ENCODE measurements at places on chromosomes 3 and 15.

- DNase-seq: no peak
These were observed 1313.0 kb upstream of the GBE1 start for GRCh38 chr3:83074485-83074884.

- peak; percentile 24 for DNase-seq
These were observed 11.2 kb downstream of the TNFSF10 start for GRCh38 chr3:172511783-172512762.

- no peak for DNase-seq
These were observed 3.6 kb upstream of the SMAD6 start for GRCh38 chr15:66698318-66698961.

DNA sequence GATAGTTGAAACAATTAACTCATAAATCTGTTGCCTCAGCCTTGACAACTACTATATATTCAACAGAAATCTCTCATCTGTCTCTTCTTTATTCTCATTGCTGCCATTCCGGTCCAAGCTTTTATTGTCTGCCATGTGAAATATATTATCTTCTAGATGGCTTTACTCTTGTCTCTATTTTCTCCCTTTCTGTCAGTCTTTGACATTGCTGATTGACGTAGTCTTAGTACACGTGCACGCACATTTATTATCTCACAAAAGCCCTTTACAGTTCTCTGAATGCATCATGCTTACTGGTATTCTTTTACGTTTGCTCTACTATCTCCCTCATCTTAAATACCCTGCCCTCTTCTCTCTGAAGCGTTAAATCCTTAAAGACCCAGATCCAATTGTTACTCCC, 5.6 kb downstream of the PDIA3 start:
- no peak for DNase-seq

GRCh38 chr3:51350751-51351150, 34.3 kb upstream of the MANF start:
- DNase-seq: no peak

- DNase-seq: no peak
These were observed 23.8 kb downstream of the FEM1B start for GRCh38 chr15:68301301-68301700.

GRCh38 chr15:66883284-66883911, 181.4 kb downstream of the SMAD6 start:
- DNase-seq: no peak

DNA sequence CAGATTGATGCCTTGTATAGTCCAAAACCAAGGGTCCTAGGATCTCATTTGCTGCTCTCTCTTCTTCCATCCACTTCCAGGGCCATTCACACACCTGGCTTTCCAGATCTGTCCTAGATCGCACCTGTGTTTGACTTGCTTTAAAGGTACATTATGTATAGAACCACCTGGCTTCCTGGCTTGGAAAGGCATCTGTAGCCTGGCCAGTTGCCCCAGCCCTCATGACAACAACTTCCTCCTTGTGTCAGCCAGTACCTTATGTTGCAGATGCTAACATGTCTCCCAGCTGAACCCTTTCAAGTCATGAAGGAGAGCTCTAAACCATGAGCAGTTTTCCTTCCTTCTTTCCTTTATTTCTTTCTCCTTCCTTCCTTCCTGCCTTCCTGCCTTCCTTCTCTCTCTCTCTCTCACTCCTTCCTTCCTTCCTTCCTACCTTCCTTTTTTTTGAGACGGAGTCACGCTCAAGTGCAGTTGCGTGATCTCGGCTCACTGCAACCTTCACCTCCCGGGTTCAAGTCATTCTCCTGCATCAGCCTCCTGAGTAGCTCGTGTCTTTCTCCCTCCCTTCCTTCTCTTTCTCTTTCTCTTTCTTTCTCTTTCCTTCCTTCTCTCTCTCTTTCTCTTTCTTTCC, 2.5 kb upstream of the HTR3C start:
- DNase-seq: no peak

DNA sequence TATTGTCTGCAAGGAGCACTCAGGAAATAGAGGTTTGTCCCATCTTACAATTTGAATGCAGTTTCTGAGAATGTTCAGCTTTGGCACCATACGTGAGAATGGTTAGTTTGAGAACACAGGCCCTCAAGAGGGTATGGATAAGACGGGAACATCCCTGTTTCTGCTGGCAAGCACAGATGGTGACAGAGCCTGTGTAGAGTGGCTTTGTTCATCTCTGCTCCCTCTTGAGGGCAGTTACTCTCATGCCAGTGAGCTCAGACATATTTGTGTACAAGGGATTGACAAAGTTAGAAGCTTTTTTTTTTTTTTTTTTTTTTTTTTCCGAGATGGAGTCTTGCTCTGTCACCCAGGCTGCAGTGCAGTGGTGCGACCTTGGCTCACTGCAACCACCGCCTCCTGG, 71.5 kb upstream of the FILIP1L start:
- DNase-seq: no peak

DNA sequence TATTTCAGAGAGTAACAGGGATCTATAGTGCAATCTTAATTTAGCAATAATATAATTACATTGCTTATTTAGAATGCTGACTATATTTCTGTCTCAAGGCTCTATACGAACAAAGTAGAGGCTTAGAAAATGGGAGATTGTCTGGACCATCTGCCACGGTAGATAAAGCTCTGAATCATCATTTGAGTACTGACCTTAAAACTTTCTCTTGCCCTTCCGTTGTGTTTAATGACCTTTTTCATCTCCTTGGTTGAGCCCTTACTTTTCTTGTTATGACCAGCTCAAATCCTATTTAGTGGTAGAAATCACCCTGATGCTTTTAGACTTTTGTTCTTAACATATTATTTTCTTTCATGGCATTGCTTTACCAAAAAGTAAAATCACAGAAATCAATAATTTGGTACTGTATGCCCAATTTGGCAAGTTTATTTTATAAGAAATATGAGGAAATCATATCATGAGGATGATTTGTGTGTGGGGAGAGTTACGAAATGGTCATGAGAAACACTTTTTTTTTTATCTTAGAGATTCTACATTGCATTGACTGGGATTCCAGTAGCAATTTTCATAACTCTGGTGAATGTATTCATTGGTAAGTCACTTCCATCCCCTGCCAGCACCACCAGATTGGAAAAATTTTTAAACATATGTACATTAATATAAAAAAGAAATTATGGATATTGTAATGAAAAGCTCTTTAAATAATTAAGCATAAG, 11.0 kb downstream of the NDUFB5 start:
- DNase-seq: no peak

DNA sequence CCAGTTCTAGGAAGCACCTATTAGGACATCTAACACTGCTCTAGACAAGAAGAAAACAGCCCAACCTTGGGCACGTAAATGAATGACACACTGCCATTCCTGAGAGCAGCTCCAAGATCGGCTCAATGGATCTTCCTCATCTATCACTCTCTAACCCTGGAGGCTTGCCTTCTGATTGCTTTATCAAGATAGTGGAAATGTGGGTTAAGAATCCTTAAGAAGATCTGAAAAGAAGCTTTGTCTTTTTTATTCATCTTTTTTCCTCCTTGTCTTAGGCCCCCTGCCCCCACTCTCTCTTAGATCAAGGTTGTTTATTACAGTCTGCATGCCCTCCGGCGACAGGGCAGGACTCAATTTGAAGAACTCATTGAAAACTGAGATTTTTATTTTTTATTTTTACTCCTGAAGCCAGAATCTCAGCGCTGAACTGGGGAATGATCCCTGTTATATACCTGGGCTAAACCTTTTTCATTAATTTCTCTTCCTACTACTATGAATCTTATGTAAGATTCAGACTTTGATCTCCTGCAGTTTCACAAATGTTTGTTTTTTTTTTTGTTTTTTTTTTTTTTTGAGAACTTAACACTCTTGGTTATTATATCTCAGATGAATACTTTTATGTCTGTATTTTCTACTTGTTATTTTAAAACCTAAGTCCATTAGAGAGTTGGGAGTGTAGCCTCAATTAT, 219.5 kb downstream of the SV2B start:
- DNase-seq: no peak

GRCh38 chr3:142724682-142725356, 985 bp downstream of the TRPC1 start:
- DNase-seq: no peak

GRCh38 chr3:124854009-124854408, 33.2 kb downstream of the ITGB5 start:
- DNase-seq: no peak

- DNase-seq: no peak
These were observed 205.6 kb upstream of the GRM7 start for GRCh38 chr3:6655275-6655674.

DNA sequence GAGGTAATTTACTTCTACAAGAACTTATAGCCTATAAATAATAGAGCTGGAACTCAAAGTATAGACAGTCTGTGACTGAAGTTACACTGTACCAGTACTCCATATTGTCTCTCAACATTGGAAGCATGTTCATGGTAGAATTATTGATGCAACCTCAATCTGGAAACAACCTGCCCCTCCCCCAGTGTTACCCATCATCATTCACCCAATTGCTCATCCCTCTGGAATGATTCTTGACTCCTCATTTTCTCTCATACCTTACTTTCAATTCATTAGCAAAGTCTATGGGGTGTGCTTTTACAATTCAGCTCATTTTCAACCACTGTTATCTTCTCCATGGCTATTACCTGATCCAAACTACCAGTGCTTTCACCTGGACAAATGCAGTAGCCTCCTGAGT, 151.7 kb downstream of the CPNE4 start:
- DNase-seq: no peak

DNA sequence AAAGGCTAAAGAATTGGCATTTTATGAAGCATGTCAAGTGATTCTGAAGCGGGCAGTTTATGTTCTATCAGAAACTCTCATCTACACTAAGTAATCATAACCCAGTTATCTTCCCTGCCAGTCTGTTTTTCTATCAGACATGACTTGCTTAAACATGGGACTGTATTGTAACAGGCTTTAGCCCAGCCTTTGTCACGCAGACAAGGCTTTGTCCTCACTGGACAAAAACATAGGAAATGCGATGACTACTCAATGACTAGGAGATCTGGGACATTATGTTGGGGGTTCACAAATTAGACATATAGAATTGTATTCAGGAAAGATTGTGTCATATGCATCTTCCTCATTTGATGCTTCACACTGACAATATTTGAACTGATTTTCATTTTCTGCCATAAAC, 115.5 kb downstream of the GADL1 start:
- DNase-seq: no peak

DNA sequence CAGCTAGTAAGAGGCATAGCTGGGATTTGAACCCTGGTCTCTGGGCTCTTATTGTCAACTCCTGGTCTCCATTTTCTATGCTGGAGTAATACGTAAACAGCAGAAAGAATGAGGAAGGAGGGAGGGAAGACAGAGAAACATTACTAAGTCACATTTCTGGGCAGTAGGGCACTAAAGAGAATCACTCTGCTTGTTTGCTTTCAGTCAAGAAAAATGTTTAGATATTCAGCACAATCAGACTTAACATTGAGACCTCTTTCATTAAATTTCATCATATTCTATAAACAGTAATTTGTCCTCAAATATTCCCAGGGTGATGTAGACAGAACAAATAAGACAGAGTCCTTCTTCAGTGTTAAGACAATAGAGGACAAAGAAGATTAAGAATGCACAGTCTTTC, 67.7 kb upstream of the BNC1 start:
- no peak for DNase-seq

DNA sequence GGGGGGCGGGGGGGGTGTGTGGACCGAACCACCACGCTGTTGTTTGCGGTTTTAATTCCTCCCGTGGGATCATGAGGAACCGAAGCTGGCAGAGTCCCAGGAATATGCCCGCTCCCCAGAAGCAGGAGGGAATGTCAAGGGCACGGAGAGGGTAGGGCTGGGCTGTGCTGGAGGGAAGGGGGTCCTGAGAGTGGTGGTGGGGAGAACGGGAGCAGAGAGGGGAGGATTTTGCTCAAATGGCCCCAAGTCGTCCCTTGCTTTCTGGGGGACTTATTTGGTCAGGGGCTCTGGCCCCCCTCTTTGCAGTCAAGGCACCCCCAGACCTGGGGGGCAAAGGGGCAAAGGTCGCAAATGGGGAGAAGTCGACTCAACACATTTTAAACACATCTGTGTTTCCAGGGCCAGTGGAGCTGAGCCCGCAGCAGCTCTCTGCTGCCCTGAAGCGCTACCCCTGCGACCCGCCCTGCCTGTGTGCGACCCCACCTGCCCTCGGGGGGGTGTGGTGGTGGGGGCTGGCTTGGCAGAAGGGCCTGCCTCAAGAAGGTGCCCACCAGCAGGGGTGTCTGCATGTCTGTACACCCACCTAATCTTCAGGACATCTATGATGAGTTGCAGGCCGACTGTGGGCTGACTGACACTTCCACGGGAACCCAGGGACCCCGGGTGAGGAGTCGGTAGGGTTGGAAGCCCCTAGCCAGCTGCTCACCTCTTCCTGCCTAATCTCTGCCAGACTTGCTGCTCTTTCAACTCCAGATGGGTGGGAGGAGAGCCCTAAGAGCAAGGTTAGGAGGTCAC, 602 bp upstream of the ATP2B2 start:
- DNase-seq: no peak

GRCh38 chr3:132351222-132351806, 34.1 kb downstream of the ACP3 start:
- DNase-seq: no peak

GRCh38 chr15:95078003-95078402, 846.6 kb downstream of the MCTP2 start:
- no peak for DNase-seq

GRCh38 chr15:66879531-66880368, 177.7 kb downstream of the SMAD6 start:
- no peak for DNase-seq

- no peak for DNase-seq
These were observed 355.4 kb downstream of the OTOL1 start for GRCh38 chr3:161851941-161852566.

GRCh38 chr15:67446449-67446848, 74.5 kb upstream of the C15orf61 start:
- no peak for DNase-seq

DNA sequence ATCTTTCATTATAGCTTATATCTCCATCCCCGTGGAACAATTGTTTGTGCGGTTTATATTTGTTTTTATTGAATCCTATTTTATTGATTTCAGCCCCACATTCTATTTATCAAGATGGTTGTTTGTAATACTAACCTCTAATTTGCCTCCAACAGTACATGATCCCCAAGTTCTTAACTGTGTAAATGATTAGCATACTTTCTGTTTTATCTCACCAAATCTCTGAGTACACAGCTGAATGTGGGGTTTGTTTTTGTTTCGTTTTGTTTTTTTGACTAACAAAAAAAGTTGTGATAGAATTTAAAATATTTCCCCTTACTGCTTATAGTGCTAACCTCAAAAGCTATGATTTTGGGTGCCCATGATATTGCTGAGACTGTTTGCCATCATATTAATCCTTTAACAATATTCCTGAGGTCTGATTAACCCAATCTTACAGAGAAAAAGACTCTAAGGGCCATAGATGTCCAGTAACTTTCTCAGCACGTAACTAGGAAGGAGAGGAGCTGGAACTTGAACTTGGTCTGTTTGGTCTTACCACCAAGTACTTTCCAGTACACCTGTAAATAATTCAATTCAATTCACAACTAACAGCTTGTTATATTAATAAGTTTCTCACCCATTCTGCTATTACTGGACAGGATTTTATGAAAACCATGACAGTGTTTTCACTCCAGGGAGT, 789.8 kb downstream of the TUSC7 start:
- no peak for DNase-seq

- no peak for DNase-seq
These were observed 88.9 kb downstream of the ASB7 start for GRCh38 chr15:100691321-100691720.

GRCh38 chr15:95368755-95369601, 961.5 kb upstream of the NR2F2 start:
- no peak for DNase-seq
